Brain pericyte (primary cell): ENCODE measurements at places on chromosomes 3 and 15.

DNA sequence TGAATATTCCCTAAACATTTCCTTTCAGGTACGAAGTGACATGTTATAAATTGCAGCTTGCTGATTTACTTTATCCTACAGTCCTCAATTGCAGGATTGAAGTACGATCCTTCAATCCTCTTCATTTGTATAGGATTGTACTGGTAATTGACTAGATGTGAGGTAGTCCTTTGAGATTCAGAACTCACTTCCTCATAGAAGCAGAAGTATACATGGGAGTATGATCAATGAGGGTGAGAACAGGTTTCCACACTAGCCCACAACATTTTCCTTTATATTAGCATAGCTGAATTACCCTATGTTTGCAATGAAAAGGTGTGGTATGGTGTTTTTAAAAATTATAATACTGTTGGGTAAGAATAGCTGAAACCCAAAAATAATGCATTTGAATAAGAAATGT lies 160.0 kb upstream of the UMPS start:
- no peak for DNase-seq

- no peak for DNase-seq
Observed at GRCh38 chr15:55195996-55196395, 745 bp downstream of the RSL24D1 start.

GRCh38 chr15:39922462-39923092 lies 2.5 kb upstream of the GPR176 start:
- no peak for DNase-seq

GRCh38 chr3:63706321-63707085 lies 54.0 kb downstream of the SNTN start:
- DNase-seq: no peak

DNA sequence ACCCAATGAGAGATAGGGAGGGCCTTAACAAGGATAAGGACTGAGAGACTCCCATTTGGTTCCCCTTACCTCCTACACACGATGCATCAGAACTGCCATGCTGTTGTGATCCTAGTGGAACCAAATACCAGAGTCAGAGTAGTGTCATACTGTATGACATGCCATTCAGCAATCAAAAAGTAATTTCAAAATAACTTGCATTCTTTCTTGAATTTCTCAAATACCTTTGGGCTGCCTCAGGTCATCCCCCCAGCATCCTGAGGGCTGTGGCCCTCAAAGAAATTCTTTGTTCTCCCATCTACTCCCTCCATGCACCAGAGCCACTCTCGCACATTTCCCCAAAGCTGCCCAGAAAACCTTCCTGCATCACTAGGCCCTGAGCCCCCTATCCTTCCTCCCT lies 68.9 kb upstream of the PPP2R3A start:
- no peak for DNase-seq

DNA sequence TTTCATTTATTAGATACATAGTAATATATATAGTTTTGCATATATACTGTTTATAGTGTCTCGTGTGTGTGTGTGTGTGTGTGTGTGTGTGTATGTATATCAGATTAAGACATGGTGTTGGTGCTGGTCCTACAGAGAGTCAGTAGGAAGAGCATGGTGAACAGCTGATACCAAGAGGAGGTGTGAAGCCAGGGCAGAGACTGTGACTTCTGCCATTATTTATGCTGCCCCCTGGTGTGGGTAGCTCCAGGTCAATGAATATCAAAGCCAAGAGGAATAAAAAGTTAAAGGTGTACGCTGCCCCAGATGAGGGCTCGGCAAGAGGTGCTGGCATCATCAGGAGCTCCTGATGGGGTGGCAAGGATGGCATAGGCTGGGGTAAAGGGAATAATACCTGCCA lies 299.5 kb upstream of the RASGRP1 start:
- DNase-seq: no peak

- DNase-seq: no peak
Observed at GRCh38 chr3:102885289-102885688, 450.5 kb downstream of the ZPLD1 start.

DNA sequence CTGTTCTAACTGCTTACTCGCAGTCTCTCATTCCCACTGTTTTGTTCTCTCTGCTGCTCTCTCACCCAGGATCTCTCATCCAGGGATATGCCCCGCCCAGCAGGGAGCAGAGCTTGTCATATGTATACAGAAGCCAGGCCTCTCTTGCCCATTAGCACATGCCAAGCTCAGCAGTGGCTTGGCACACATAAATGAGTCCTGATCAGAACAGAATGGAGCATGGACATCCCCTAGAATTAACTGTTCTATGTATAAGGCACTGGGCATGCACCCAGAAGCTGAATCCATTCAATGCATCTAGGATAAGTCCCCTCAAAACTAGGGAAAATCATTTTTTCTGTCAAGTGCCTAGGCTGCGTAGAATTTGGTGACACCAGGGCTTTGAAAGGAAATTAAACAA lies 61.6 kb downstream of the IGSF11 start:
- DNase-seq: no peak

GRCh38 chr15:42035435-42035761 lies 14.6 kb upstream of the PLA2G4E start:
- no peak for DNase-seq

- no peak for DNase-seq
Observed at GRCh38 chr3:1406250-1406649, 313.4 kb downstream of the CNTN6 start.

GRCh38 chr15:59587085-59587826 lies 24.3 kb upstream of the GCNT3 start:
- no peak for DNase-seq

- DNase-seq: no peak
Observed at GRCh38 chr3:173709026-173709425, 311.5 kb downstream of the NLGN1 start.

DNA sequence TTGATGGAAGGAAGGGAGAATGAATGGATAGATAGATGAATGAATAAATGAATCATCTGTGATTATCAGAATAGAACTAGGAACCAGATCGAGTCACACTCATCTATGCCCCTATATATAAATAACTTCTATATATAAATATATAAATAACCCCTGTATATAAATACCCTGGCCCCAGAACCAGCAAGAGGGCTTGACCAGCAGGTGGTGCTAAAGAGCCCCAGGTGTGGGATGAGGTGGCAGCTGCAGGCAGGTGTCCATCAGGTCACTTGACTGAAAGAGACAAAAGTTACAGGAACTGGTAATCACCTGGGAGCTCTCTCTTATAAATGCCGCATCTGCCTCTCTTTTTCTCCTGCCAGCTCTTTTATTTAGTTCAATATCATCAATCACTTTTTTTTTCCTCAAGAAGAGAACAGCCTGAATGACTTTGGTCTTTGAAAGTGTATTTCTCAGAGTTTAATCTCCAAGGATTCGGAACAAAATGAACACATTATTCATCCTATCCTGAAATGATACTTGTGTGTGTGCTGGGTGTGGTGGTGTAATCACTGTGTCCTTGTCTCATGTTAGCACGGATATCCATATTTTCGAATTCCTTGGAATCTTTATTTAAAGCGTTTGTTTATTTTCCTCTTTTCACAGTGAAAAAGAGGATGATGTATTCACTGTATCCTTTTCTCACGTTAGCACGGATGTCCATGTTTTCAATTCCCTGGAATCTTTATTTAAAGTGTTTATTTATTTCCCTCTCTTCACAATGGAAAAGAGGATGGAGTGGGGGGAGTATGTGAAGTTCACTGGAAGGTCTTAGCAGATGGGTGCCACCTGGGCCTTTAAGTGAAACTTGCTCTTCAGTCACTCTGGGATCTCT lies 35.4 kb upstream of the ATG7 start:
- no peak for DNase-seq

DNA sequence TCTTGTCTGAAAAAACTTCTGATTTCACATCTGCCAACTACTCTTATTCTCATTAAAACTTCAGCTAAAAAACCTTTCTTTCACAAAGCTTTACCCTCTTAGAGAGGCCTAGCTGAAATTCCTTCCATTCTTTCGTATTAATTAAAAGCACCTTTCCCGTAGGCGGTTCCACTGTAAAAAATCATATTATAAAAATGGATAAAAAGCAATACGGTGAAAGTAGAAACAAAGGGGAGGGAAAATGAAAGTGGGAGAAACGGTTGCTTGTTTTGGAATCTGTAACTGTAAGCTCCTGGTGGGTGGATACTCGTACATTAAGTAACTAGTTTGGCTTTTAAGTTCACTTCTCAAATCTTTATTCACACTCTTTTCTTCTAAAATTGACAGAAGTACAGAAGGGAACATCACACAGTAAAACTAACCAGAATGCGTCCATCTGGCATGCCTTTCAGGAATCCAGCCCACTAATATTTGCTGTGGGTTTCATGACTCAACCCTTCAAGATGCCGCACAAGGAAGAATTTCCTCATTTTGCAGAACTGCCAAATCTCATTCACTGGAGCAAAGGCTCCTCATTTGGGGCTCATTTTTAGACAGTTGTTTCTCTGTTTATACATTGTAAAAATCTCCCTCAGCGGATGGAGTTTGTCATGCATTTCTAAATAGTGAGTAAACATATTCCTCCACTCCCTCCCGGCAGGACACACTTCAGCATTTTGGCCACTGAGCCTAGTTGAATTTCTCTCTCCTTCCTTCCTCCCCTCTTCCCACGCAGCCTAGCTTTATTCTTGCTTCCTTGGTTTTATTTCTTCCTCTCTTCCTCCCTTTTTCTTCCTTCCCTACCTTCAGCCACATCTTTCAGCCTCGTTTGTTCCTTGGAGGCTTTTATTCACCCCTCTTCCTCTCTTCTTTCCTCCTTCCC lies 419.5 kb upstream of the NAALADL2 start:
- peak; percentile 68 for DNase-seq

DNA sequence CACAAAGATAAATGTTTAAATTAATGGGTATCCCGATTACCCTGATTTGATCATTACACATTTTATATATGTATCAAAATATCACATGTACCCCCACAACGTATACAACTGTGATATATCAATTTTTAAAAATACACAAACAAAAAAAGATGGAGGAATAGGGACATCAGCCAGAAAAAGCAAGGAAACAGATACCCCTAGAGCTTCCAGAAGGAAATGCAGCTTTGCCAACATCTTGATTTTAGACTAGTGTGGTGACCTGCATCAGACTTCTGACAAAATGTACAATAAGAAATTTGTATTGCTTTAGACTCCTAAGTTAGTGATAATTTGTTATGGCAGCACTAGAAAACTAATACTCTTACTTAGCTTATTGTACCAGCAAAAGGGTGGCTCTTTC lies 483.8 kb downstream of the TUSC7 start:
- no peak for DNase-seq

GRCh38 chr15:90558171-90558573 lies 28.4 kb downstream of the CRTC3 start:
- no peak for DNase-seq

- DNase-seq: no peak
Observed at GRCh38 chr15:51079226-51079625, 15.5 kb downstream of the TNFAIP8L3 start.

DNA sequence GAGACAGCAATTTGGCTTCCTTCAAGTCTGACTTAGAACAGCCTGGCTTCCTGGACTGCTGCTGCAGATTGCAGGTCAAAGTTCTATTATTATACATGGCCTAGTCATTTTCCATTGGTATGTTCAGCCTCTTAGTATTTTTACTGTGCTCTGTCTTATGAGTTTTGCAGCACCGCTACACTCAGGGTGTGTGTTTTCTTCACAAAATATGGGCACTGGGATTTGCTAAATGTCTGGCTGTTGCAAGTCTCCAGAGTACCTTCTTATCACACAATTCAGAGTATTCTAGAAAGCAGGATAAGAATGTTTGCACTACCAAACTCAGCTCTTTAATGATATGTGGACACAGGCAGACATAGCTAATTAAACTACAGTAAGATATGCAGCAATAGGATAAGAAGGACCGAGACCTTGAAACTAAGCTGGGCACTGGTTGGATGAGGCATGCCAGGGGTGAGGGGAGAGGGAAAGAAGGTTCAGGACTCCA lies 203.0 kb upstream of the PDZRN3 start:
- no peak for DNase-seq

DNA sequence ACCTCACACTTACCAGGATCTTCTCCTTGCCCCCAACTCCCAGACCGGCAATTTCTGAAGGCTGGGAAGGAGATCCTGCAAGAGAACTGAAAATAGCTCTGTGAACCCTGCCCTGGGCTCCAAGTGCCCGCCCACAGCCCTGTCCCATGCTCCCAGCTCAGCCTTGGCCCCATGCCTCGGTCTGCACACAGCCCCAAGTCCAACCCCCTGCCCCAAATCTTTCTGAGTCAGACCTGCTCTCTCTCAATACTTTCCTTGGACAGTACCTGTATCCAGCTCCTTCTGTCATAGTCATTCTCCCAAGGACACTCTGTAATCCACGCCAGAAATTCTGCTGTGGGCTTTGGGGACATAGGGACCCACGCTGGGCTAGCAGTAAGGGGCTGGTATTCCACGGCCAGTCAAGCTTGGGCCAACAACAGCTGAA lies 6.3 kb upstream of the SMAD3 start:
- no peak for DNase-seq

DNA sequence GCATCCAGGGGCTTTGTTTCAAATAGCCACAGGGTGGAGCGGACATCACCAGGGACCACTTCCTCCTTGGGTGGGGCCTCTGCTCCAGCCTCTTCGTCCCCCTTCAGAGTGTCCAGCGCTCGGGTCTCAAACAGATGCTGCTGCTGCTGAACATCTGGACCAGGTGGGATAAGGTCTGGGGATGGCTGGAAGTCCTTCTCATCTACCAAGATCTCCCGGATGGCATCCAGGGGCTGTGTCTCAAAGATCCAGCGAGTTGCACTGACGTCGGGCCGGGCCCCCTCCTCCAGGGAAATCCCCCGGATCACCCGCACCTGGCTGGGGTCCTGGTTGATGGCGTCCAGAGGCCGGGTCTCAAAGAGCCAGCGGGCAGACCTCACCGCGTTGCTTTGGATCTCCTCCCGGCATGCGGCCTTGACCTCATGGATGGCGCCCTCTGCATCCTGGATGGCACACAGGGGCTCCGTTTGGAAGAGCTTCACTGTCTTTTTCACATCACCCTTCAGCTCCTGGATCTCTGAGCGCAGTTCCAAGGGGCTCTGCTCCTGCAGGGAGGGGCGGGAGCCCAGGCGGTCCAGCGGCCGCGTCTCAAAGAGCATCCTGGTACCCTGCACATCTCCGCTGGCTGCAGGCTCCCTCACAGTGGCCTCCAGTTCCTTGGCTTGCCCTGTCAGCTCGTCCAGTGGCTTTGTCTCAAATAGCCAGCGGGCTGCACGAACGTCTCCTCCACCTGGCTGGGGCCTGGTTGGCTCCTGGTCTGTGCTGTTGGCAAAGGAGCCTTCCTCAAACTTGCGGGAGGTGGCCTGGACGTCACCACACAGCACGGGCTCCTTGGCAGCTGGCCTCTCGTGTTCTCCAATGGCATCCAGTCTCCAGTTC lies 3.9 kb downstream of the XIRP1 start:
- DNase-seq: no peak
